Vagina (tissue), 2 donors: ENCODE measurements at places on chromosomes 13 and 19.

DNA sequence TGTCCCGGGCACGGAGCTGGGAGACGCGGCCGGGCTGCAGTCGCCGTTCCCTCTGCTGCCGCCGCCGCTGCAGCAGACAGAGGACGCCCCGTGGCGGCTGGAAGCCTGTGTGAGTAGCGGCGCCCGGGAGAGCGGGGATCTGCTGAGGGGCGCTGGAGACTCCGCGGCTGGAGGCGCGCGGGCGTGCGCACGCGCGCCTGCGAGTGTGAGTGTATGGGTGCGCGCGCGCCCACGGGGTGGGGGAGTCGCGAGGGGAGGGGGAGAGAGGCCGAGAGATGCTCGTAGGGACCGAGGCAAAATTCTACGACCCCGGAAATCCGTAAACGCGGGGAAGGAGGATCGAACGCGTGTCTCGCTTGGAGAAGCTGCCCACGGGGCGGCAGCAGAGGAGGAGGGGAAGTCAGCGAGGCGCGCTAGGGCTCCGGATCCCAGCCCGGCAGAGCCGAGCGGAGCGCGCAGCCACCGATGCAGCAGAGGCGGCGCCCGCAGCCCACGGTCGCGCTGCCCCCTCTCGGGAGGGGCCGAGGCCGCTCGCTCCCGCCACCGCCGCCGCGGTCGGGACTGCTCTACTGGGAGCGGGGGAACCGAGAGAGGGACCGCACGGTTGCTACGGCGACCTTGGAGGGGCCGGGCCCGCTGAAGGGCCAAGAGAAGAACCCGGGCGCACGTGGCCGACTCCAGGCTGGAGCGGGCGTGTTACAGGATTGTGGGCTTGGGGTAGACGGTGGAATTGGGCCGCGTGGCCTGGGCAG lies at the start of gene ENOX1:
Gene ENOX1 (minus strand): TSS at position 207 of the 752 bp plus-strand sequence.
- DNase-seq, result no peak

GRCh38 chr13:111322916-111323331 lies 2.5 kb downstream of the TEX29 start:
- DNase-seq, result no peak

- no peak for DNase-seq
These were observed 12.5 kb downstream of the AP1M1 start for GRCh38 chr19:16210168-16210567.

DNA sequence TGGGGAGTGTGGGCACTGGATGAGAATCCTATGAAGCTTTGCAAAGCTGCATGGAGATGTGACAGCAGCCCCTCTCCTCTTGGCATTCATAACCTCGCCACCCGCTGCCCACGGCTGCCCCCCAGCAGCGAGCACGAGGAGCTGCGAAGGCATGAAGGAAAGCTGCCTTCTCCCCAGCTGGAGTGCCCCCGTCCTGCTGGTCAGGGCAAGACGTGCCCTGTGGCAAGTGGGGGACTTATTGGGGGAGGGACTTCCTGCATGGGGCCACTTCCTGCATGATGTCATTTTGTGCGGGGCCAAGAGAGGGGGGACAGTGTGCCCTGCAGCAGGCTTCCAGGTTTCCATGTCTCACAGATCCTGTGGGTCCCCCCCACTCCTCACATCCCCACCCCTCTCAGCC lies 85.9 kb downstream of the TSHZ3 start:
- no peak for DNase-seq

DNA sequence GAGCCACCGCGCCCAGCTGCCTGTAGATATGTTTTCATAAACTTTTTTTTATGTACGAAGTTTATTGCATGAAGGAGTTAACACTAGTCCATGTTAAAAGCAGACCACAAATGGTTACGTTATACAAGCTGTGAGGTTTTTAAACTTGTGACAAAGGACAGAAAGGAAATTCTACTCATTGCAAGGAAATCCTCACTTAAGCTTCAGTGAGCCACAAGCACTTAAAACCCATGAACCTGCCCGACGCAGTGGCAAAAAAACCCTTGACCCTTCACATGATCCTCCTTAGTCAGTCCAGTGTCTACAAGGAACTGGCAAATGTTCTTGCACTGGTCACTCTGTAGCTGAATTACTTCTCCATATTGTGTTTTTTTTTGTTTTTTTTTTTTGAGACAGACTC lies 4.2 kb downstream of the MPND start:
- no peak for DNase-seq
